ENCODE measurements at places on chromosomes 1 and 21. TPM values are rescaled to one million over a fixed set of nuclear protein-coding genes. Genes with fewer than 3 reads are reported as not detected.
A peak's percentile ranks its signal among the peaks of the same experiment; 100 is the strongest.

LRRIQ3 gene
- polyA plus RNA-seq, result 3.8 TPM

- DNase-seq, result no peak
Observed at GRCh38 chr1:183435497-183435896, 17.3 kb upstream of the NMNAT2 start.

GRCh38 chr21:41926117-41926806 is 27.6 kb downstream of the C2CD2 start:
- no peak for DNase-seq

- peak; percentile 65 for DNase-seq
Observed at GRCh38 chr1:200483491-200484143, 73.8 kb upstream of the ZNF281 start.

TEDDM1 gene
- polyA plus RNA-seq, result not detected
